H4 (cell line): ENCODE measurements at places on chromosomes 2 and 18.

GRCh38 chr2:64243081-64244036 lies 99.1 kb upstream of the PELI1 start:
- no peak for DNase-seq

- no peak for DNase-seq
Observed at GRCh38 chr2:201257381-201257955, 2.9 kb upstream of the CASP8 start.

- DNase-seq = no peak
Observed at GRCh38 chr2:227376656-227377396, 2.3 kb downstream of the TM4SF20 start.

- DNase-seq = no peak
Observed at GRCh38 chr2:31254237-31255203, 20.6 kb downstream of the EHD3 start.
